ENCODE measurements at places on chromosomes 12 and 14.

DNA sequence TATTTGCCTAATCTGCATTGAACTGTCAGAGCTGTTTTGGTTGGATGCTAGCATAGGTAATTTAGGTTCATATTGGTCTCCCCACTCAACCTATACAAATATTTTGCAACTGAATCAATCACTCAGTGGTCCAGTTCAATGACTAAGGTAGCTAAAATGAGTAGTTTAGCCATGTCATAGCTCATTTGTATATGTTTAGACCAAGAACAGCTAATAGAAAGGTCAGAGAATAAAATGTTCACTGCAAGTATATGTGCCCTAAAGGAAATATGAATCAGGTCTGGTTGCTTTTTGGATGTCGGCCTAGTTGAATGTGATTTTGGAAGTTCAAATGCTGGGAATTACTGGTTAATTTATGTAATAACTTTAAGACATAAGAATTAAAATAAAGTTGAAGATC is 883.9 kb downstream of the LRFN5 start:
- DNase-seq, result no peak

DNA sequence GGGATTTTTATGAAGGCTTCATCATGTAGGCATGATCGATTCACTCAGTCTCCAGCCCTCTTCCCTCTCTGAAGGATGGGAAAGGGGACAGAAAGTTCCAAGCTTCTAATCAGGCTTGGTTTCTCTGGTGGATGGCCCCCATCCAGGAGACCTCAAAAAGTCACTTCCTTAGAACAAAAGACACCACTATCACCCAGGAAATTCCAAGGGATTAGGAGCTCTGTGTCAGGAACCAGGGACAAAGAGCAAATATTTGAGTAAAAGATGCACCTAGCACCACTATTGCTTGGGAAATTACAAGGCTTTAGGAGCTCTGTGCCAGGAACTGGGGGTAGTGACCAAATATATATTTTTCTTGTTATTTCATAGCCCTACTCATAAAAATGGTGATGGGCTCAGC is 33.6 kb upstream of the TMX1 start:
- DNase-seq, result no peak

GRCh38 chr12:31749024-31749704 is 20.3 kb upstream of the AMN1 start:
- peak; percentile 55 for DNase-seq

- no peak for DNase-seq
Measured at GRCh38 chr14:72270147-72270727, 338.0 kb downstream of the RGS6 start.

DNA sequence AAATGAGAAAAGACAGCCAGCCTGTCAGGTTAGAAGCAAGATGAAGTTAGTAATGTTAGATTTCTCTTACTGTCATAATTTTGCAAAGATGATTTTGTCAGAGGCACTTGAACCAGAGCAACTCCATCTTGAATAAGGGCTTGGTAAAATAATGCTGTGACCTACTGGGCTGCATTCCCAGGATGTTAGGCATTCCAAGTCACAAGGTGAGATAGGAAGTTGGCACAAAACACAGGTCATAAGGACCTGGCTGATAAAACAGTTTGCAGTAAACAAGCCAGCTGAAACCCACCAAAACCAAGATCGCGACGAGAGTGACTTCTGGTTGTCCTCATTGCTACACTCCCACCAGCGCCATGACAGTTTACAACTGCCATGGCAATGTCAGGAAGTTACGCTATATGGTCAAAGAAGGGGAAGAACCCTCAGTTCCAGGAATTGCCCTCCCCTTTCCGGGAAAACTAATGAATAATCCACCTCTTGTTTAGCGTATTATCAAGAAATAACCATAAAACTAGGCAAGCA is 1313.5 kb upstream of the TMEM132C start:
- no peak for DNase-seq

- no peak for DNase-seq
Measured at GRCh38 chr12:109596418-109597244, 23.0 kb downstream of the MVK start.

GRCh38 chr14:105864651-105865265 is 338.4 kb downstream of the TMEM121 start:
- DNase-seq, result no peak

GRCh38 chr12:121246893-121247557 is 37.1 kb downstream of the P2RX4 start:
- DNase-seq, result no peak

DNA sequence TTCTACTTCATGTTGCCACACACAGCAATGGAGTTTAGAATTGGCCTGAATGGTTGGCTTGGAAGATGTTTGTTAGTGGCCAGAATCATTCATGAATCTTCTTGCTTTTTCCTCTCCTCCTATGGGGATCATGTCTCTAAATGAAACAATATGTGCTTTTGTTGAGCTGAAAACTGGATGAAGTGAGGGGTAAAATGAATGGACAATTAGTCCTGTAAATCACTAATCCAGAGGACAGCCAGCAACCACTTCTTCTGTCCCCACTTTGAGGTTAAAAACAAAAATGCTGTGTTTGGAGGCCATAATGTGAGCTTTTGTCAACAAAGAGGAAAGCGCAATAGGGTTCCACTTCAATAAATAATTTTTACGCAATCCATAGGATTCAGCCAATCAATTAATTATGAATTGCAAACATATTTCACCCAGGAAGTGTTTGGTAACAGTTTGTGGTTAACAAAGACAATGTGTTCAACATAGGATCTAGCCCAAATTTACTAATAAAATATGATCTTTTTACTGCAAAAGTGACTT is 30.3 kb upstream of the AMIGO2 start:
- no peak for DNase-seq
